ENCODE measurements at places on chromosomes 5 and 9.
A peak's percentile ranks its signal among the peaks of the same experiment; 100 is the strongest.

DNA sequence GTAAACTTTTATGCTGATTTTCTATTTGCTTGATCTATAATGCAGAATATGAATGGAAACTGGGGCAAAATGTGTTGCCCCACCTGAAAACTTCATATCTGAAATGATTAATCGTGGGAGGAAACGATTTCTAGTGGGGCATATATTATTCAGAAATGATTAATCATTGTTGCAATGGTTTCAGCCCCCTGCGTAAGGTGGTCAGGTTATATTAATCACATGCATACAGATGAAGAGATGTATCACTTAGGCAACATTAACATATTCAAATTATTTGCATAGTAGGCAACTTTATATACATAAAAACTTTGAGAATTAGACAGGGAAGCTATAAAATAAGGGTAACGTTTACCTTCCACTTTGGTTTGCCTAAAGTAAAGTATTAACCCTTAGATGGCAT is 49.8 kb downstream of the LSM11 start:
- no peak for DNase-seq

GRCh38 chr5:110478895-110479294 is 247.6 kb downstream of the TMEM232 start:
- peak; percentile 66 for DNase-seq

DNA sequence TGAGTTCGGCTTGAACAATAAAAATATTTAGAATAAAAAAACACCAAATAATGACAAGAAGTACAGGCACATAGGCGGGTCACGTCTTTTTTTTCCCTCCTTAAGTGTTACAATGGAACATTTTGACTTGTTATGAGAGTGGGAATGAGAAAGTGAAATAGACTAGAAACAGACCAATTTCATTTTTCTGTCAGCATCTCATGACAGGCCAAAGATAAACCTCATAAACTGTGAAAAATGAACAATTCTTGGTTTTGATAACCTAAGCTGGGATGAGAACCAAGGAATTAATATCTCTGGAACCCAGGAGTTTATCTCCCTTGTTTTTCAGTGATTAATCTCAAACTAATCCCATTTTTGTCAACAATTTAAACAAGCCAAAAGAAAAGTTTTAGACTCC is 299.5 kb downstream of the SLIT3 start:
- no peak for DNase-seq

GRCh38 chr9:104675611-104676010 is 18.7 kb upstream of the OR13D1 start:
- no peak for DNase-seq

DNA sequence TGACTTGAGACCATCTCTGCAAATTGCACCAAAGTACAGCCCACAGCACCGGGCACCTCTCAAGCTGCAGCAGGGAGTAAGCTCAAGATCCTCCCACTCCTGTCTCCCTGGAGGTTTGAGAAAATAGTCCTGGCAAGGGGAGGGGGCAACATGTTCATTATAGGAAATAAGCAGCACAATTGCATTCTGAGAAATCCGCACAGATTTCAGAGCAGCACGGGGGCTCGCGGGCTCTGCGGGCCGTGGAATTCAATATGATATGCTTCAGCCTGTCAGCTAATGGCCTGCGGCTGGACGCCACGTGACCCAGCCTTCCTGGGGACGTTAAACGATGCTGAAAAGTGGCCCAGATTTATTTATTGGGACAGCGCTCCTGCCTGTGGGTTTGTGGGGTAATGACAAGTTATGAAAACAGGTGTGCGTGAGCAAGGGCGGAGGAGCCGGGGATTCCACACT is 156.4 kb downstream of the DAB2IP start:
- DNase-seq, result no peak

GRCh38 chr5:56659971-56660370 is 155.4 kb upstream of the MAP3K1 start:
- no peak for DNase-seq

- DNase-seq, result no peak
Observed at GRCh38 chr9:82467436-82467835, 478.9 kb downstream of the SPATA31D1 start.

- no peak for DNase-seq
Observed at GRCh38 chr9:21679432-21679831, 123.0 kb upstream of the MTAP start.

DNA sequence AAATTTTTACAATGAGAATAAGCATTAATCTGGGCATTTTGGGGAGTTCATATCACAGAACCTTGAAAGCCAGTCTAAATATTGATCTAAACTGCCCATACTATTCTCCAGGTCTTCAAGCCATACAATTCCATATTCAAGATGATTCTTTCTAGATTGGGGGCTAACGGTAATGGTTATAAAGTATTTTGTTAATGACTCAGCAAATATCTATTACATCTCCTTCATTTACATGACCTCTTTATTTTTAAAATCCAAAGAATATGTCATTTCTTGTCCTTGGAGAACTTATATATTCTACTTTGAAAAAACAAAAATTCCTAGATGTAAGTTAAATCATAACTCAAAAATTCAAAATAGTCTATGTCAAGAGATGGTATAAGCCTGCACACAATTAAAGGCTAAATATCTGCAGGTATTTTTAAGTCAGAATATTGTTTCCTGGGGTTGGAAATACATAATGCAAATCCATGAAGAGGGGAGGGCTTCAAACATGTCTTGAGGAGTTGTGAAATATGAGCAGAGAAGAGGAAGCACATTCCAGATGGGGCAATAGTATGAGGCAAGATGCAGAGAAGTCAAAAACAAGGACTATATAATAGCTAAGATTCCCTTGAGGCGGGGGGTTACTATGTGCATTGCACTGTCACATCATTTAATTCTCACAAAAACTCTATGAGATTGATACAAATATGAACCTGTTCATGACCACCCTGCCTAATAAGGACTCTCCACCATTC is 526.4 kb downstream of the NR2F1-AS1 start:
- DNase-seq, result no peak

DNA sequence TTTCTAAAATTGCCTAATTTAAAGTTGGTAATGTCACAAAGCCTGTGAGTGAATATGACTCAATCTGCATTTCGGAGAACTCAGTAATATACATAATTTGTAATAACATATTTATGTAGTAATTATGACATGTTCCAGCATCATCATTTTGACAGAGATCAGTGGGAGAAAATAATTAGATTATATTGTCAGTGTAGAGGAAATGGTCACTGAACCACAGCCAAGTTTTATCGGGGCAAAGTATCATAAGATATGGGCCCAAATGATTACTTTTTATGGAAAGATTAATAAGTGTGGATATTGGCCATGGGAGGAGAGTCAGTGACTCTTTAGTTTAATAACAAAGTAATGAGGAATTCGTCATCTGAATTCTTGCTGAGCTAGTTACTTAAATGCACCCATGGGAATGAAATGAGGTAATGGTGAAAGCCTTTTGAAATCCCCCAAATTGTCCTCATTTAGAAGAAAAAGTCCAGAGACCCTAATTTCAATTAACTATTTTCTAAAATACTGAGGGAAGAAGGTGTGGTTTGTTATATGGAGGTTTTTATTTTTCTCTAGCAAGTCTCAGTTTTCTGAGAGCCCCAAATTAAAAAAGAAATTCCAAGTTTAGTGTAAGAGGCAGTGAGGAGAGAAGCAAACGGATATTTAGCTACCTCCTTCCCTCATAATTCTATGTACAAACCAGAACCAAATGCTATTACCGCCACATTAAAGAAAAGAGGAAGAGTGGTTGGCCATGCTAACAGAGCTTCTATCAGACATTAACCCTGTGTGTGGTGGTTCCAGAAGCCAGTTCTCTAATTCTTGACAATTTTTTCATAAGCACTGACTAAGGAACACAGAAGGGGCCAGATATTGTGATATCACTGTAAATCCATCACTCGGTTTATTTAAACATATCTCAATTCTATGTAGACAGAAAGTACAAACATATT is 37.7 kb upstream of the MRPS30 start:
- DNase-seq, result no peak

DNA sequence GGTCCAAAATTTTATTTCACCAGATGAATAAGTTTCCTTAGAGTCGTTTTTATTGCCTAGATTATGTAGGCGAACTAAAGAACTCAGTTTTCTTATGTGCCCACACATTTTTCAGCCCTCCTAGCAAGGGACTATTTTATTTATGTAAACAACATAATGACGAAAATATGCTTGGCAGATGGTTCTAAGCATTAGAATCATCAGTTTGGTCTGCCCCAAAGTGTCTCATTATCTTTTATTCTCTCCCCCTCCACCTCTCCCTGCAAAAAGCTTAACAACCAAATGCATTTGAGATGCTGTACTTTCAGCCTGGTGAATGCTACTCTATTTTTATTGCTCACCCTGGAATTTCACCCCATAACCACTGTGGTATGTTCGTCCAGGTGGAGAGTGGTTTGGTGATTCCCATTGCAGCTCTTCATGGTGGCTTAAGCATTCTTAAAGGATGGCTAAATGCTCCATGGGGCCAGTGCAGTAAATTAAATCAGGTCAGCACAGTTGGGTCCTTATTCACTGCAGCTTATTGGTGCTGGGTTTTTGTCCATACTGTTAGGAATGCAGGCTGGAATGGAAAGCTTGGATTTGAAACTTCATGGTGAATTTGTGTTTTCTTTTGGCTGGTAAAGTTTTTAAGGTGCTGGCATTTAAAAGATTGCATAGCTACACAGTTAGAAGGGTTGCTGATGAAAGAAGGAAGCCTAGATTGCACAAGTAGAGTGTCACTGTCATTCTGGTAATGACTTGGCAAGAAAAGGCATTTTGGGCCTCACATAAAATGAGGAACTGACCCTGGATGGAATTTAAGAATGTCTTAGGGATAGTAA is 39.2 kb downstream of the TLE4 start:
- DNase-seq, result peak; percentile 27

- DNase-seq, result no peak
Observed at GRCh38 chr5:1105350-1106265, 6.3 kb downstream of the SLC12A7 start.

DNA sequence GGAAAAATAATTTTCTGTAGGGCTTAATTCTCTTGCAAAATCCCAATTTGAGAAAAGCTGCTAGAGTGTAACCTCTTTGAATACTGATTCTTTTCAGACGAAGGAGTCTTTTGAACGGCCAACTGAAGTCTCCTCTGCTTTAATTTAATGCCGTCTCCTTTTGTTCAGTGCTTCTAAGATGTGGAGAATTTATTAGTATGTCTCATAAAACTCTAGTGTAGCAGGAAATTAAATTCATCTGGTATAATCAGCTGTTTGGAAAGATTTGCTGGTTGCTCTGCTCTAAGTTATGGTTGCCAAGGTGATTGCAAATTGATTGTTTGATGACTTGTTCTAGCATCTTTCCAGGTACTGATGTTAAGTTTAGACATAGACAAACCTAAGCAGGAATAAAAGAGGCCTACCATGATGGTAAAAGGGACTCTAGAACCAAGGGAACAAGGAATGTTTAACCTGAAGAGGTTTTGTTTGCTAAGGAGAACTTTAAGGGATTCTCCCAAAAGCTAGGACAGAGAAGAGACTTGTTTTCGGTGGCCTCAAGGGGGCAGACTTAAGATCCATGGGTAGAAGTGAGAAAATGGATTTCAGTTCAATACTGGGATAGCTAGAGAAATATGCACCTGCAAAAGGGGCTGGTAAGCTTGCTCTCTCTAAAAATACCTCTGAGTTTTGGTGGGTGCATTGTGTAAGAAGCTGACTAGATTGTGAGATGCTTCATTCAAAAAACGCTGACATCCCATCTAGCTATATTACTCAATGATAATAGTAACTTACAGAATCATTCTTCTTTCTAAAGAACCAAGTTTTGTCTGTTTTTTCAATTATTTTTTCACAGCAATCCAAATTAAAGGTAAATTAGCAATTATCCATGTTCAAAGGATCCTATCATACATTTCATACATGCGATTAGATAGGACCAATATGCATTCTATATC is 5.7 kb upstream of the ADRB2 start:
- peak; percentile 84 for DNase-seq

DNA sequence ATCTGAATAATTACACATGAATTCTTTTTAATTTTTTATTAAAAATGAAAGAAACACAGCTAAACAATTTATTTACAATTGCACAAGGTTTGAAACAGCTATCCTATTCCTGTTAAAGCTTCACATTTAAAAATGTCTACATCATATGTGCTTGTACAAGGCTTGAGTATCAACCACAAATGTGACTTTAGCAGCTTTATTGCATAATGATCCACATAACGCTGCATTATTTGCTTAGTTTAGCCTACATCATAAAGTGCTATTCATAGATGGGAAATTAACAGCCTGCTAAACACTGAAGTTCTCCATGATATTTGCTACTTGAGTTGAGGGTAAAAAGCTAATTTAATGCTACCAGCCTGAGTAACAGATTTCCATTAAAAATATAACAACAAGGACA is 45.0 kb downstream of the TRIM36 start:
- DNase-seq, result no peak

DNA sequence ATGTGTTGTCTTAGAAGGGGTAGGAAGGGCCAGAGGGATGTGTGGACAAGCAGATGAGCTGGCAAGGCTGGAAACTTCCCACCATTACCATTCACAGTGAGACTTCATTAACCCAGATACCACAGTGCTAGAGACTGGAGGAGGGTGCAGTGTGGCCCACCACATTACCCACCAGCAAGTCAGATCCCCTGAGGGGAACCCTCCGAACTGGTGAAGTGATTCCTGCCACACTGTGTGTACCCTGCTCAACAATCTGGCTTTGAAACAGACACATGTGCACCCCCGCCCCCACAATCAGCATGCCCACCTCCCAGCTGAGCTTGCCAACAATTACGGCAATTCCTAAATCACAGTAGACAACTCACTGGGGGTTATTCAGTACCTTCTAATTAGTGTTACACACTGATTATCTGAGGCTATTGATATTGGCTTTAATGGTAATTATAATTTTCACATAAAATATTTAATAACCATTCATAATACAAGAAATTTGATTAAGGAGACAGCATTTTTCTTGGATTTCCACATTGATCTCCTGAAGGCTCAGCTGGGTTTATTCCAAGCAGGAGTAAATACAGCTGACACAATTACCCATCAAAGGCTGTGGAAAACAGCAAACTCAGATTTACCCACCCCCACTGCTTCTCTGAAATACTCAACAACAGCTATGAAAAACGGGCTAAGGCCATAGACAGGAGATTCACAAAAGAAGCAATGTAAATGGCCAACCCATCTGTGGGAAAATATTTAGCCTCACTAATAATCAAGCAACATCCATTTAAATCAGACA is 169.3 kb upstream of the FSTL4 start:
- no peak for DNase-seq

- no peak for DNase-seq
Observed at GRCh38 chr5:157902449-157903116, 43.6 kb upstream of the CLINT1 start.

GRCh38 chr5:73625944-73626811 is at the start of gene ARHGEF28:
ARHGEF28 (plus strand) TSS chr5:73626196; CDS start chr5:73684852, 58,656 bp downstream.
- peak; percentile 80 for DNase-seq

GRCh38 chr9:29212397-29213387 is 1639.4 kb upstream of the C9orf72 start:
- DNase-seq, result peak; percentile 30

DNA sequence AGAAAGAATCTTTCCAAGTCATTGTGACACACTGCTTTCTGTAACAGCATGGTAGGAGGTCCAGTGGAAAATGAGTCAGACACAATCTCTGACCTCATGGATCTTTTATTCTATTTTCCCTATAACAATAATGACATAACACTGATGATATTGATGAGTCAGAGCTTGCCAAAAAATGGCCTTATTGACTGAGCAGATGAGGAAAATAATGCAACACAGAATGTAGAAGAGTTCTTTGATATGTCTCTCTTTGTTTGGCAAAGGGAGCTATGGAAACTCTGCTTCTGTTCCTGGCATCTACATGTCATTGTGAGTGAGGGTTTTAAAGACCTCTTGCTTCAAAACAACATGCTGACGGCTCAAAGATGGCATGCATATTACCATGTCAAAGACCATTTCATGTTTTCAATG is 443.1 kb upstream of the ZNF608 start:
- DNase-seq, result peak; percentile 19

All from PC-3 (cell line).